ENCODE measurements at places on chromosomes 6 and 20.

GRCh38 chr6:26328265-26328844 lies 36.6 kb upstream of the BTN3A2 start:
- DNase-seq = no peak

DNA sequence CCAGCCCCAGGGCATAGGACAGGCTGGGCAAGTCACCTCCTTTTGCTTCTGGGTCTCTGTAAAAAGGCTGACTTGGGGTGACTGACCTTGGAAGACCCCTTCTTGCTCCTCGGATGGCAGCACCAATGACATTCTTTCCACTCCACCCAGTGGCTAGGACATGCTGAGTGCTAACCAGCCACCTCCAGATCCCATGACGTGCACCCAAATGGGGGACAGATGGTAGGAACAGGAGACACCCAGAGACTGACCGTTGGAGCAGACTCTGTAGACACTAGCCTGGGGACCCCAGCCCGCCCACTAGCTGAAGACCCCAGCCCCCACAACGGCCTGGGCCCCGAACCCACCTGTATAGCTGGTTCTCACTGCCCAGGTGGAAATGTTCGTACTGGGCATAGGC lies 38.3 kb downstream of the ANGPT4 start:
- no peak for DNase-seq

- DNase-seq = peak; percentile 55
Observed at GRCh38 chr6:82521369-82521768, 157.8 kb downstream of the TPBG start.

- DNase-seq = no peak
Observed at GRCh38 chr6:165606740-165607008, 56.4 kb downstream of the PDE10A start.

GRCh38 chr6:129469070-129469662 lies 240.8 kb downstream of the ARHGAP18 start:
- peak; percentile 12 for DNase-seq

- DNase-seq = no peak
Observed at GRCh38 chr6:35230950-35231349, 17.2 kb downstream of the SCUBE3 start.

DNA sequence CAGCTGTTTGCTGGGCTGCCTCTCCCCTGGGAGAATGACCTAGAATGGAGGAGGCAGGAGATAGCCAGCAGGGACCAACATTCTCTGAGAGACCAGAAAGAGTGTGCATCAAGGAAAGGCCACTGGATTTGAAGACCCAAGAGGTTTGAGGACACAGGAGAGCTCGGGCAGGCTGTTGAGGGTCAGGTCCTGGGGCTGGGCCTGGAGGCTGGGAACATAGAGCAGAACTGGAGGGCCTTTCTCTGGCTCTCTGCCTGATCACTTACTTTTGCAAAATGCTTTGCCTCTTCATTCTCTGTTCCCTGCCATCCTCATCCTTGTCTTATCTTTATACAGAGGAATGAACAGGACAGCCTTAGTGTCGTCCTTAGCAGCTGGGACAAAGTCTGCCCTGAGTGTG lies 2.5 kb downstream of the IYD start:
- no peak for DNase-seq

GRCh38 chr20:46190478-46191167 lies 72.5 kb downstream of the CD40 start:
- no peak for DNase-seq

DNA sequence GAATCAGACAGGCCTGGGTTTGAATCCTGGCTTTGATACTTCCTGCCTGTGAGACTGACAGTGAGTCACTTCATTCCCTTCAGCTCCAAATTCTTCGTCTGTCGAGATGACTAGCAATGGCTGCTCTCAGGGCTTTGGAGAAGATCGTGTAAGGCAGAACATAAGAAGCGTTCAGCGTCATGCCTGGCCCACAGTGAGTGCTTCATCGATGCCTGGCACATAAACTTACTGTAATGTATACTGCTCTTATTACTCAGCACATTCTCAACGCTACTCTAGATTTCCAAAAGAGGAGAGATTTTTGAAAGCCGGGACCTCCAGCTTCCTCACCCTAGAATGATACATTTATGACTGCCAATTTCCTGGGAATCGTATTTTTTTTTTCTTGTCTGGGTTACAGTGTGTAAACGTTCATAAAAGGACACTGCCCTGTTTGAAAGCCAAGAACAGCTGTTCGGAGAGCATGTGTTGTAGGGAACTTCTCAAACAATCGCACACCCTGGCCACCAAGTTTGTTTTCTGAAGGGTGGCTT lies 16.2 kb upstream of the BCAS1 start:
- peak; percentile 37 for DNase-seq

DNA sequence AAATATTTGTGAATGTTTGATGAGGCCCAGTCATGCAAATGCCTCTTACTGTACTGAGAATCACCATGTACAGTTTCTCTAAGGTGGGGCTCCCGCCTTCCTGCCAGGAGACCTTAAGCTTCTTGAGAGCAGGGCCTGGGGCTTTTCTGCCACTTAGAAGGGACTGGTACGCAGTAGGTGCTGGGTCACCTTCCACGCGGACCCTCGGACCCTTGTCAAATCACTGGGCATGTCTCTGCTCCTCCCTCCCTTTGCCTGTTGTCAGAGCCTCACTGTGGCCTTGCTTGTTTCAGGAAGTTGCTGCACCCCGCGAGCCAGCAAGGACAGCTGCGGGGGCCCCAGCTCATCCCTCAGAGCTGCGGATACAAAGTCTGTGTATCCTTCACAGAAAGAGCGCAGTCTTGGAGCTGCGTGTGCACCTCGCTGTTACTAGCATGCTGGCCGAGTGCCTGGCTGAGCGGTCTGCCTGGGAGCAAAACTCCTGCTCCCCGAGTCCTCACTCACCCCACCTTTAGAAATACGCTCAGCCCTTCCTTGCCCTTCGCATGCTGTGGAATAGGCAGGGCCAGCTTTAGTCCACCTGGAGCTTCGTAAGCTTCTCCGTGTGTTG lies 30.7 kb upstream of the IRF4 start:
- DNase-seq = no peak

GRCh38 chr6:28940294-28940857 lies 16.6 kb upstream of the TRIM27 start:
- DNase-seq = peak; percentile 80

- DNase-seq = no peak
Observed at GRCh38 chr20:62611819-62612218, 30.5 kb upstream of the SLCO4A1 start.

GRCh38 chr20:17417225-17417624 lies 114.0 kb downstream of the BFSP1 start:
- no peak for DNase-seq
